HepG2 (cell line): ENCODE measurements at places on chromosomes 7 and 10. TPM values are rescaled to one million over a fixed set of nuclear protein-coding genes. Genes with fewer than 3 reads are reported as not detected.

GRCh38 chr10:101708870-101709269, 13.9 kb upstream of the FBXW4 start:
- no peak for DNase-seq

DNA sequence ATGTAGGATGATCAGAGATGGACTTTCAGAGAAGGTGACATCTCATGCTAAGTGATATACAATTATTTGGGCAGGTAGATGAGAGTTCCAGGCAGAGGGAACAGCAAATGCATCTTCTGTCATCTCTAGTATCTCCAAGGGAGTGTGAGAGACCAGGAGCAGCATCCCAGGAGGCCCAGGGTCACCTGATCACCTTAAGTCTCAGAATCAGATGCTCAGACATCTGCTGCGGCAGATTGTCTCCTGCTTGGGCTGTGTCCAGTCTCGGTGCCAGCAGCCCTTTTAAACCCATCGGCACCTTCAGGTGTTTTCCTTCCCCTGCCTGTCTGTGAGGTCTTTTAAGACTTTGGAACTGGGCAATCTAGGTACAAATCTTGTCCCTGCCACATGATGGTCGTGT, 690.6 kb downstream of the LRMDA start:
- DNase-seq, result no peak

DNA sequence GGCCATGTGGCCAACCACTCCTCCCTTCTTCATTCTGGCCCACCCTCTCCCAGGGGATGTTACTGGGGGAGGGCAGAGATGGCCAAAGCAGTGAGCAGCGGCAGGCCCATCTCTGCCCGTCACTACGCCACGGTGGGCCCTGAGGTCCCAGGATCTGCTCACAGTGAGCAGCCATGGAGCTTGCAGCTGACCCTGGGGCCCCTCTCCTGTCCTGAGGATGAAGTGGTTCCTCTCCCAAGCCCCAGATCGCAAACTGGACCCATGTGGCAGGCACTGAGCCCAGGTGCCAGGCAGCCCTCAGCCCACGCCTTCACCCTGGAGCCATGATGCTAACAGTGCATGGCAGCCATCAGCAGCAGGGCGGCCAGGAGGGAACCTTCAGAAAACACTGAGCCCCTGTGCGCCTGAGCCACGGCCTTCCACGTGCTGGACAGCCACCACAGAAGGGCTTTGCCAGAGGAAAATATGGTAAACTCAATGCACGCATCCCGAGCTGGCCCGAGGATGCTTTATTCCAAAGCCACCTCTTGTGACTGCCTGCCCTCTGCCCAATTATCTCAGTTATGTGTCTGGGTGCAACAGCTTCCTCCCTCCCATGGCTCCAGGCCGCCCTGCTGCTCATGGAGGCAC, 485.7 kb downstream of the PTPRN2 start:
- DNase-seq, result no peak

DNA sequence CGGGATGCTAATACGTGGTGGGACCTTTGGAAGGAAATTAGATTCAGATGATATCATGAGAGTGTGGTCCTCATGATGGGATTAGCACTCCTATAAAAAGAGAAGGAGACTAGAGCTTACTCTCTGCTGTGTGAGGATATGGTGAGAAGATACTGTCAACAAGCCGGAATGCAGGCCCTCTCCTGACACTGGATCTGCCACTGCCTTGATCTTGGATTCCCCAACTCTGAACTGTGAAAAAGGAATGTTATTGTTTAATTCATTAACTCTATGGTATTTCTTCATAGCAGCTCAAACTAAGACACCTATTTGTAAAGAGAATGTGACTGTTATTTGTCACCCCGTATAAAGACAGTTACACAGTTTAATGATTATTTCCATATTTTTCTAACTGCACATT, 1227.5 kb upstream of the C7orf33 start:
- DNase-seq, result no peak

NPY4R gene
- polyA plus RNA-seq, result not detected in 2 replicates

SPDYE1 gene
- not detected in 2 replicates for polyA plus RNA-seq

GRIFIN gene
- polyA plus RNA-seq, result not detected in 2 replicates

NEURL1 gene
- 0.01 TPM in 1 of 2 replicates, not detected in the other for polyA plus RNA-seq

DNA sequence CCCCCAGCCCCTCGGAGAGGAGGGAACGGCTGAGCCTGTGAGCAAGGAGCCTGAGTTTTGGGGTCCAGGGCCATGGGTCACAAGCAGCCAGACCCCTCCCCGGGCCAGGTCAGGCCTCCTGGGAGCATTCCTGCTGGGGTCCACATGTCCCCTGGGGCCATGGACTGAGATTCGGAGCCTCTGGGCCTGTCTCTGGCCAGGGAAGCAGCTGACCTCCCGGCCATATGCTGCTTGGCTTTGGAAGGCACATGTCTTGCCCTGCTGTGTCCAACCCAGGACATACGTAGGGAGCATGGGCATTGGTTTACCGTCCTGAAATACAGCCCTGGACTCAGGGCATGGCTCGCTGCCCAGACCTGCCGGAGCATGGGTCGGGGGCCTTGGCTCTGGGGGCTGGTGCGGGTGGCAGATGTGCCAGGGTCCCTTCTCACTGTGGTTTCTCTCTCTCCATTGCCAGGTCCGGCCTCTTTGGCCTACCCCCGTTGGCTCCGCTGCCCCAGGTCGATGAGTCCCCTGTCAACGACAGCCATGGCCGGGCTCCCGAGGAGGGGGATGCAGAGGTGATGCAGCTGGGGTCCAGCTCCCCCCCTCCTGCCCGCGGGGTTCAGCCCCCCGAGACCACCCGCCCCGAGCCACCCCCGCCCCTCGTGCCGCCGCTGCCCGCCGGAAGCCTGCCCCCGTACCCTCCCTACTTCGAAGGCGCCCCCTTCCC, 7.3 kb downstream of the PWWP2B start:
- DNase-seq, result no peak

DNA sequence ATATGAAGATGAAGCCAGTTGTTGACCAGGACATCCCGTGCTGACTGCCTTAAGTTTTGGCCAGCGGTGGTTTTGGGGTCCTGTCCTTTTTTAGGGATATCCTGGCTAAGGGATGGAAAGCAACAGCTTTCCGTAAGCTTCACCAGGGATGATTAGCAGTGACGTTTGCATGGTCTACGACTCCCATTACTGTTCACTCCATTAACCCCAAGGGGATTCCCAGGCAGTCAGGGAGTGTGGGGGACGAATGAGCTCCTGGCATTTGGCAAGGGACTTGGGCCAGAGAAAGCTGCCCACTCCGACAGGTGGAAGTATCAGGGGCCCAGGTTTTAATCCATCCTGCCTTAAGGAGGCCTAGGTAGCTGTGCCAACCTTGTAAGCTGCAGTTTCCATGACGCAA, 66.8 kb downstream of the ITGB1 start:
- DNase-seq, result no peak

DNA sequence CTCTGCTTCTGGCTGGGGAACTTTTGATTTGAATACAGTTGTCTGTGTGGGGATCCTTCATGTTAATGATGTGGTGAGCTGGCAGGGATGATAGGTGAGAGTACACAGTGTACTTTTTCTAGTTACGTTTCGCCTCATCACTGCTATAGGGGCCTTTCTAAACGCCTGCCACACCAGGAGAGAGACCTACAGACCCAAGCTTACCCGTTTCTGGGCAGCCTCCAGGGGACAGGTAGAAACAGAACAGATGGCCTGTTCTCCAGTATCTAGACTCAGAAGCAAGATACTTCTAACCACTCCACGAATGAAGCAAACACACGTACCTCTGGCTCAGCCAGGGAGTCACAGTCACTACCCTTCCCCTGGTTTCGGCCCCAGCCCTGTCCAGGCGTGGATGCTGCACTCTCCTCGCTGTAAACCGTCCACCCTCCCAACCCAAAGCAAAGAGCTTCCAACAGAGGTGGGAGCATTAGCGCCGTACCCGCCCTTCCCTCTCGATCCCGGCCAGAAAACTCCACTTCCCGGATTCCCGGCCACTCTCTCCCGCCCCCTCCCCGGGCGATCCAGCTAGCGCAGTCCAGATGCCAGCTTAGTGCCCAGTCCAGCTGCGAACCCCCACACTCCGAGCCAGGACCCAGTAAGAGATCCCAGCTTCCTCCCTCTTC, 1.2 kb downstream of the CCDC6 start:
- DNase-seq, result no peak

TMEM176A gene
- not detected in 2 replicates for polyA plus RNA-seq

OLAH gene
- polyA plus RNA-seq, result 0.13 and 0.51 TPM in 2 replicates

DNA sequence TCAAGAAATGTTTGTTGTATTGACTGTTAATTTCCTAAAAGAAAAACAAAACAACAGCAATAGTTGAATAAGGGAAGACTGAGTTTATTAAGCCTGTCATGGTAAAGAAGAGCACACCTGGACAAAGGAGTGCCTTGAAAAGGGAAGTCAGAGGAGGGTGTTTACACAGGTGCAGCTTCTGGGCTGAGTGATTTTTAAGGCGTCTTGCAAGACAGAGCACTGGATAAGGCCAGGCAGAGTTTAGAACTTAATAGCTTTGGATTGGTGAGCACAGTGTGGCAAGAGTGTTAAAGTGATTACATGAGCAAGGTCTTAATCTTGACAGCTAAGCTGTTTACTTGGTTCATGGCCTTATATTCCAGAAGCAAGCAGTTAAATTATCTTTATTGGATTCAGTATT, 423.2 kb downstream of the CNTNAP2 start:
- no peak for DNase-seq

- DNase-seq, result no peak
Measured at GRCh38 chr10:69816521-69816920, 14.8 kb downstream of the COL13A1 start.
